Natural killer cell (primary cell): ENCODE measurements at places on chromosomes 5 and 9. TPM values are rescaled to one million over a fixed set of nuclear protein-coding genes. Genes with fewer than 3 reads are reported as not detected.

DNA sequence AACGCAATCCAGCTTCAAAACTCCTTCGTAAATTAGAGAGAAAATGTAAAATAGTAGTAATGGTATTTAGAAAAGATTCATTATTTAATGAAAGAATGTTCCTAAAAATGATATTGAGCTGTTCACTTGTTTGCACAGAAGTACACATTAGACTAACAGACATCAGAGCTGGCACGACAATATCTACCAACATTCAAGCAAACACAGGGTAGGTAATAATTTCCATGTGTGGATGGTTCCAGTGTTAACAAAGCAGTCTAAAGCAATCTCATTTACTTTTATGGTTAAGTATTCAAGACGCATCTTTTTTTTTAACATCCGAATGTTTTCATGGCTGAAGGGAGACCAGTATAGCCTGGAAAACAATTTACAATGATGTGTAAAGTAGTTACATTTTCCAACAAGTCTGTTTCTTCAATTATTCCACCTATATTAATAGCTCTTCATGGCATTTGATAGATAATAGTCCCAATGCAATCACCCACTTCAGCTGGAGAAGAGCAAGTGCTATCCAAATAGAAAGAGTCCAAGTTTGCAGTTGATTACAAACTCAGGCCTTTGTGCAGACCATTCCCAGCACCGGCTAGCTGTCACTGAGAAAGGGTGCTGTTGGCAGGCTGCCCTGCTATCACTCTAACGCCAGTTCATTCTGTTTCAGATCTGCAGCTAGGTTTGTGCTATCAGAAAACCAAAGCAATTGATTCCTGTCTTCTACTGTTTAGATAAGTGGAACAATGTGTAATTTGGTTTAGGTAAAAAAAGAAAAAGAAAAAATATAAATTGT, 458.8 kb downstream of the DTWD2 start:
- no peaks in the 10 kb centered on the region for H3K4me1 ChIP-seq
- H3K36me3 ChIP-seq: no peaks in the 10 kb centered on the region
- no peak for DNase-seq
- no peak overlapping the region for H3K27ac ChIP-seq
- no peaks in the 10 kb centered on the region for H3K27me3 ChIP-seq

- H3K27me3 ChIP-seq: no peaks in the 10 kb centered on the region
- no peak overlapping the region for H3K4me3 ChIP-seq
- no peak overlapping the region for H3K27ac ChIP-seq
- no peaks in the 10 kb centered on the region for H3K4me1 ChIP-seq
- no peak for DNase-seq
Measured at GRCh38 chr9:23621188-23621587, 204.9 kb downstream of the ELAVL2 start.

- H3K27ac ChIP-seq: no peak overlapping the region
- H3K36me3 ChIP-seq: no peaks in the 10 kb centered on the region
- H3K4me1 ChIP-seq: no peaks in the 10 kb centered on the region
- peak; percentile 48 for DNase-seq
- no peaks in the 10 kb centered on the region for H3K27me3 ChIP-seq
- no peak overlapping the region for H3K4me3 ChIP-seq
Measured at GRCh38 chr9:2570615-2571479, 50.7 kb upstream of the VLDLR start.

GRCh38 chr5:159671886-159672285, 244.4 kb upstream of the ADRA1B start:
- H3K4me3 ChIP-seq: no peak overlapping the region
- no peak overlapping the region for H3K27ac ChIP-seq
- H3K4me1 ChIP-seq: no peaks in the 10 kb centered on the region
- no peak for DNase-seq
- H3K27me3 ChIP-seq: no peaks in the 10 kb centered on the region

Gene OTP
- not detected for total RNA-seq

Gene TMEFF1
- total RNA-seq: not detected

Gene HDAC3
- 66.0 TPM for total RNA-seq
